Astrocyte (in vitro differentiated cells and primary cell): ENCODE measurements at places on chromosomes 2 and 18. TPM values are rescaled to one million over a fixed set of nuclear protein-coding genes. Genes with fewer than 3 reads are reported as not detected.

CCDC74A gene
- total RNA-seq: 6.5 and 7.2 TPM in 2 replicates

DNA sequence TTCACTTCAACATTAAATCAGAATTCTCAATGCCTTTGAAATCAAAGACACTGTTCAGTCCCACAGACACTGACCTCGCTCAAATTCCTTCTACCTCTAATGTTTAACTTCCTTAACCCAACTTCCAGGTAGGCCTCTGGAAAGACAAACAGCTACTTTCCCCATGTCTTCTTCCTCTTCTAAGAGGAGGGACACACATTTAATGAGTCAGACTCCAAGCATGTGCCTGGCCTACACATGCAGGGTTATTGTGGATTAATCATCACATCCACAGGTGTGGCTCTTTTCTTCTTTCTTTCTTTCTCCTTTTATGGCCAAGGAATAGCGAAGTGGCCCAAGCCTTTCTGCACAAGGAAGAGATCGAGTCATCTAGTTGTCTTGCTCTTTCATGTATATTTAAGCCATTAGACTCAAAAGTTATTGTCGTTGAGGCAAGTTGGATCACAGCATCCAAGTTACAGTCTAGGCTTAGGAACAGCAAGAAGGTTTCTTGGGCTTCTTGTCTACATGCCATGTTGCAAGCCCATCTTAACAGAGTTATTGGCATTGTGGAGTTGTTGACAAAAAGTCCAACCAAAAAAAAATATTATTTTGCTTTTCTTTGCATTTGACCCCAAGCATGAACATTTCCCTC is 387.8 kb downstream of the IRS1 start:
- H3K4me3 ChIP-seq: no peak overlapping the region
- H3K27me3 ChIP-seq: no peaks in the 10 kb centered on the region
- peak overlapping the region; percentile 13 for H3K27ac ChIP-seq

TLX2 gene
- total RNA-seq: not detected in 2 replicates

PLB1 gene
- 0.98 and 1.9 TPM in 2 replicates for total RNA-seq

DNA sequence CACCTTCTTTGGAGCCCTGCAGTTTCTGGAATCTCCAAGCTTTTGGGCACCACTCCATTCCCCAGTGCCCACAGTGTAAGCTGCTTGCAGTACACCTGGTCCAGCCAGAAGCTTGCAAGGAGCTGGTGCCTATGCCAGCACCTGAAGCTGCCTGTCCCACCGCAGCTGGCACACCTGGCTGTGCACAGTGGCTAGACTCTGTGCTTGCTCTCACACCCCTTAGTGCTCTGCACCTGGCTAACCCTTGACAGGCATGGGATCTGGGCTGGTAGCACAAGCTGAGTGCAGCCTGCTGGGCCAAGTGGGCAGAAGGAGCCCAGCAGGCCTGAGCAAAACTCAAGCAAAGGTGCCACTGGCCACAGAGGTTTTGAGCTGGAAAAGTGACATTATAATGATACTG is 183.8 kb upstream of the MC4R start:
- no peaks in the 10 kb centered on the region for H3K27me3 ChIP-seq
- no peak overlapping the region for H3K27ac ChIP-seq
- H3K4me3 ChIP-seq: no peak overlapping the region
- H3K36me3 ChIP-seq: no peaks in the 10 kb centered on the region
- DNase-seq: no peak
- H3K4me1 ChIP-seq: no peaks in the 10 kb centered on the region

DNA sequence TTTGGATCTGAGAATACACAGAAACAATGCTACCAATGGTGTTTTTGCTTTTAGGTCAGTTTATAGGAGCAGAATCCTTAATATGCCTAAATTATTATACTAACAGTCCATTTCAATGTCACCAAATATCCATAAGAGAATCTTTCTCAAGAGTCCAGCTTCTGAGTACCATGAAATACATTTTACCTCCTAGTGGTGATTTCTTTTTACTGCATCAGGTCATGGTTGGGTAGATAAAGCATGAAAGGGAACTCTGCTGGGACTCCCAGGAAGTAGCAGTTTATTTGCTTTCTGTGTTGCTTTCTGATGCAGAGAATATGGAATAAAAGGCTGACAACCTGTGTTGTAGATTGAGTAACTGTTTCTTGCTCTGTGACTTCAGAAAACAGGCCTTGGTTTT is 115.6 kb downstream of the PPP1R1C start:
- no peak for DNase-seq
- H3K4me1 ChIP-seq: no peaks in the 10 kb centered on the region
- no peak overlapping the region for H3K4me3 ChIP-seq
- no peak overlapping the region for H3K27ac ChIP-seq
- H3K36me3 ChIP-seq: no peaks in the 10 kb centered on the region

DNA sequence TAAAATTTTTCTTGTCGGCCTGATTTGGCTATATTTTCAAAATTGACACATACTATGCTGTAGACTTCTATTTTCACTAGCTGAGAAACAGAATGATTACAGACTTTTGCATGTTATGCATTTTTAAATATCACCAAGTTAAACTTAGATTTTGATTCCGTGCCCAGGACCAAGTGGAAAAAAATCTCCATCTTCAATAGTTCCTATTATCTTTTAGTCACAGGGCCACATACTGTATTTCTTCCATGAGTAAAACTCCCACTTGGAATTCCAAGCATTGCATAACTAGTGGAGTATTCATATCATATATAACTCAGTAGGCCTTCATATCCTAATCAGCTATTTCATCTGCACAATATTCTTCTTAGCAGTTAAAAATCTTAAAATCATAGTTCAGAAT is 470.9 kb downstream of the ARHGAP15 start:
- H3K36me3 ChIP-seq: no peaks in the 10 kb centered on the region
- no peak overlapping the region for H3K4me3 ChIP-seq
- H3K27me3 ChIP-seq: no peaks in the 10 kb centered on the region
- H3K4me1 ChIP-seq: no peaks in the 10 kb centered on the region
- no peak overlapping the region for H3K27ac ChIP-seq

- no peak overlapping the region for H3K4me3 ChIP-seq
- no peak for DNase-seq
- no peak overlapping the region for H3K27ac ChIP-seq
These were observed 766.4 kb upstream of the ID2 start for GRCh38 chr2:7915302-7916091.

GRCh38 chr18:25495606-25496005 is 143.6 kb upstream of the ZNF521 start:
- H3K36me3 ChIP-seq: no peaks in the 10 kb centered on the region
- no peak overlapping the region for H3K4me3 ChIP-seq
- no peaks in the 10 kb centered on the region for H3K4me1 ChIP-seq

GRCh38 chr2:63699549-63699839 is 110.7 kb downstream of the MDH1 start:
- H3K4me3 ChIP-seq: no peak overlapping the region
- H3K27me3 ChIP-seq: no peaks in the 10 kb centered on the region
- DNase-seq: peak; percentile 17
- H3K4me1 ChIP-seq: peaks cover 14% of the 10 kb centered on the region
- no peaks in the 10 kb centered on the region for H3K36me3 ChIP-seq

- H3K4me1 ChIP-seq: peaks cover 47% of the 10 kb centered on the region
- DNase-seq: peak; percentile 81
- no peak overlapping the region for H3K4me3 ChIP-seq
- H3K27ac ChIP-seq: peak overlapping the region; percentile 66
- no peaks in the 10 kb centered on the region for H3K36me3 ChIP-seq
- H3K27me3 ChIP-seq: no peaks in the 10 kb centered on the region
These were observed 47.7 kb upstream of the PLB1 start for GRCh38 chr2:28447943-28448792.

GRCh38 chr2:102235491-102235890 is 48.7 kb downstream of the IL1RL2 start:
- DNase-seq: no peak
- no peaks in the 10 kb centered on the region for H3K27me3 ChIP-seq
- no peaks in the 10 kb centered on the region for H3K36me3 ChIP-seq

DNA sequence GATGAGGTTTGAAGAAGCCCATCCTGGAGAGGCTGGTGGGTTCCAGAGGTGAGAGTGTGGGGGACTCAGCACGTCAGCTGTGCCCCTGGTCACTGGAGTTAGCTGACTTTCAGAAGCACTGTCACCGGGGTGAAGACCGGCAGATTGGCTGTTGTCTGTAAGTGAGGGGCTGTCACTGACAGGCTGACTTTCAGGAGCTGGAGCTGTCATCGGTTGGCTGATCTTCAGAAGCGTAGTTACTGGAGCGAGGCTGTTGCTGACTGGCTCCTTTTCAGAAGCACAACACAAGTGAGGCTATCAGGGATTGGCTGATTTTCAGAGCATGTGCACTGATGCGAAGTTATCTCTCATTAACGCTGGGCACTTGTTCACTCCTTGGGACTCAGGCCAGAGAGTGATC is 738.4 kb upstream of the ID2 start:
- no peaks in the 10 kb centered on the region for H3K27me3 ChIP-seq
- H3K27ac ChIP-seq: no peak overlapping the region
- no peaks in the 10 kb centered on the region for H3K4me1 ChIP-seq
- no peak overlapping the region for H3K4me3 ChIP-seq
- H3K36me3 ChIP-seq: no peaks in the 10 kb centered on the region

GRCh38 chr2:27095427-27095744 is 8.8 kb downstream of the KHK start:
- H3K27ac ChIP-seq: no peak overlapping the region
- no peaks in the 10 kb centered on the region for H3K4me1 ChIP-seq
- no peak for DNase-seq
- no peaks in the 10 kb centered on the region for H3K27me3 ChIP-seq

ZNF142 gene
- total RNA-seq: 19.9 and 28.0 TPM in 2 replicates

DSG4 gene
- not detected in 2 replicates for total RNA-seq

LIMS3 gene
- 3.2 and 7.1 TPM in 2 replicates for total RNA-seq

DNA sequence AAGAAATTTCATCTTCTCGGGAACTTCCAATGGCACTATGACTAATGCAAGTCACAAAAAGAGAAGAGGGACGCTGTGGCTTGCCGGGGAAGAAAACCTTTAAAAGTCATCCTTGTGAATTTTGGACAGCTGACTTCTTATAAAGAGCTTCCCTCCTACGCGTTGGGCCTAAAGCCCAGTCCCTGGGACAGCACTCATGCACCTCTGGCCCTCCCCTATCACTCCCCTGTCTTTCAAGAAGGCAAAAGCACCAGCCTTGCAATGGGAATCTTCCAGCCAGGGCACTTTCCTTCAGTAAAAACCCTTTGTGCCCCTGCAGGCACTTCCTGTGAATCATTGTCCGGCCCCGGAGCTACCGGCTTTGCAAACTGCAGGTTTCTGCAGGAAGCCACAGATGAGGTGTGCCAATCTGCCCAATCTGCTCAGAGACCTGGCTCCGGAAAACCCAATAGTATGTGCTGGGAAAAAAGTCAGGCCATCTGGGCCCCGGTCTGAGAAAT is 7.1 kb downstream of the MREG start:
- no peak overlapping the region for H3K27ac ChIP-seq
- DNase-seq: peak; percentile 49
- H3K4me3 ChIP-seq: no peak overlapping the region
- no peaks in the 10 kb centered on the region for H3K36me3 ChIP-seq
- peaks cover 6% of the 10 kb centered on the region for H3K4me1 ChIP-seq

ACMSD gene
- not detected in 2 replicates for total RNA-seq

CFAP65 gene
- total RNA-seq: 0.22 and 0.27 TPM in 2 replicates

- no peaks in the 10 kb centered on the region for H3K36me3 ChIP-seq
- H3K4me1 ChIP-seq: no peaks in the 10 kb centered on the region
- no peaks in the 10 kb centered on the region for H3K27me3 ChIP-seq
- no peak overlapping the region for H3K27ac ChIP-seq
- no peak overlapping the region for H3K4me3 ChIP-seq
These were observed 677.1 kb upstream of the DDX18 start for GRCh38 chr2:117137371-117137770.

POTEI gene
- total RNA-seq: 0.32 and 0.50 TPM in 2 replicates

GRCh38 chr2:209324281-209324680 is 99.6 kb upstream of the MAP2 start:
- H3K4me3 ChIP-seq: no peak overlapping the region
- H3K27ac ChIP-seq: no peak overlapping the region
- H3K27me3 ChIP-seq: no peaks in the 10 kb centered on the region
- peaks cover 6% of the 10 kb centered on the region for H3K4me1 ChIP-seq
- H3K36me3 ChIP-seq: no peaks in the 10 kb centered on the region
- no peak for DNase-seq

- no peak for DNase-seq
- H3K4me3 ChIP-seq: no peak overlapping the region
- peak overlapping the region; percentile 27 for H3K27ac ChIP-seq
- no peaks in the 10 kb centered on the region for H3K36me3 ChIP-seq
- peaks cover 9% of the 10 kb centered on the region for H3K4me1 ChIP-seq
These were observed 202.8 kb upstream of the TWIST2 start for GRCh38 chr2:238645095-238645494.

GRCh38 chr2:48341551-48342133 is 188.3 kb upstream of the STON1 start:
- H3K27me3 ChIP-seq: no peaks in the 10 kb centered on the region
- no peak overlapping the region for H3K4me3 ChIP-seq
- H3K27ac ChIP-seq: no peak overlapping the region
- no peaks in the 10 kb centered on the region for H3K36me3 ChIP-seq
- H3K4me1 ChIP-seq: peaks cover 14% of the 10 kb centered on the region

DNA sequence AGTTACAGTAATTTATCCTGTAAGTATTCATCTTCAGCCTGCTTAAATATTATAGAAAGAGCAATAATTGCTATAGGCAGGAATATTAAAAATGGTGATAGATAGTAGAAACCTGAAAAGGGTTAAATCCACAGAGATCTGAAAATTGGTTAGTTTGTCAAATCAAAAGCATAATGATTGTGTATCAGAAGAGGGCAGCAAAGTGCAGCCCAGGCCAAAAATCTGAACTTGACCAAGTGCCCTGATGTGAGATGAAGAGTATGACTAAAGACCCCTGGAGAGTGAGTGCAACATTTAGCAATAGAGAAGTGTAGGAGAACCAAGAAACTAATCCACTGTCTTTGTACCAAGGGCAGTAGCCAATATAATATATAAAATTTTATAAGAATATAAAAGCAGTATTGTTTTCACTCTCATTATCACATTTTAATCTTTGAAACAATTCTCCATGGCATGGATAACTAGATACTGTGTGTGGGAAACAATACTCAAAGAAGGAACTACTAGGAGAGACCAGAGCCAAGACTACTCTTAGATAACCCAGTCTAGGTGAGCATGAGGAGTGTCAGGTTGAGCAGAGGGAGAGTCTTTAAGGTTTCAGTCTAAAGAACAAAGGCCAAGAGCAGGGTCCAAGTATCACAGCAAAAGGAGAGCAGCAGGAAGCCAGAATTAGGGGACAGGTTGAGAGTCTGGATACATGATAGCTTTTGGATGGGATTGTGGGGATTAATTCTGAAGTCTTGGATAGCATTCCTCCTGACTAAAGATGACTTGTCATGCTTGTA is 148.7 kb downstream of the CALCRL start:
- H3K36me3 ChIP-seq: no peaks in the 10 kb centered on the region
- H3K27ac ChIP-seq: no peak overlapping the region
- H3K4me3 ChIP-seq: no peak overlapping the region
- no peak for DNase-seq
- H3K4me1 ChIP-seq: no peaks in the 10 kb centered on the region
- no peaks in the 10 kb centered on the region for H3K27me3 ChIP-seq

GRCh38 chr2:157911750-157912149 is 35.6 kb upstream of the ACVR1 start:
- no peaks in the 10 kb centered on the region for H3K36me3 ChIP-seq
- H3K4me1 ChIP-seq: no peaks in the 10 kb centered on the region
- DNase-seq: no peak
- H3K27me3 ChIP-seq: no peaks in the 10 kb centered on the region
- no peak overlapping the region for H3K4me3 ChIP-seq

- no peaks in the 10 kb centered on the region for H3K4me1 ChIP-seq
- no peak for DNase-seq
- H3K27ac ChIP-seq: no peak overlapping the region
- H3K4me3 ChIP-seq: no peak overlapping the region
- H3K36me3 ChIP-seq: peaks cover 83% of the 10 kb centered on the region
These were observed 45.9 kb downstream of the KDM3A start for GRCh38 chr2:86487062-86487461.

RAB27B gene
- 0.91 and 1.1 TPM in 2 replicates for total RNA-seq

GRCh38 chr2:78676921-78677696 is 348.4 kb upstream of the REG3G start:
- no peak overlapping the region for H3K4me3 ChIP-seq
- no peaks in the 10 kb centered on the region for H3K27me3 ChIP-seq
- no peaks in the 10 kb centered on the region for H3K4me1 ChIP-seq
- no peak overlapping the region for H3K27ac ChIP-seq
